ENCODE measurements at places on chromosomes 5 and 9. TPM values are rescaled to one million over a fixed set of nuclear protein-coding genes. Genes with fewer than 3 reads are reported as not detected.

The MARCHF6 gene
- total RNA-seq, result 66.5 TPM

The TMEM8B gene
- 3.0 TPM for total RNA-seq

The FCHO2 gene
- total RNA-seq, result 18.2 TPM

The CDX1 gene
- 0.12 TPM for total RNA-seq

The HRH2 gene
- 0.93 TPM for total RNA-seq

The PAM gene
- total RNA-seq, result 971 TPM

The RMRP gene
- 33,640 TPM for total RNA-seq

The EEIG1 gene
- 13.5 TPM for total RNA-seq

The LCN6 gene
- not detected for total RNA-seq

The HTR1A gene
- total RNA-seq, result not detected

The TSTD2 gene
- total RNA-seq, result 17.2 TPM

The LHX3 gene
- not detected for total RNA-seq

The IFNA2 gene
- not detected for total RNA-seq

The UBAC1 gene
- total RNA-seq, result 28.5 TPM

The CRHBP gene
- total RNA-seq, result 0.13 TPM

The PIP5KL1 gene
- 0.66 TPM for total RNA-seq

The TSSK1B gene
- 0.13 TPM for total RNA-seq

The FOXD4L3 gene
- not detected for total RNA-seq

The NTNG2 gene
- 1.6 TPM for total RNA-seq

The QSOX2 gene
- 9.9 TPM for total RNA-seq

The SPACA9 gene
- 3.7 TPM for total RNA-seq

The TNFSF8 gene
- not detected for total RNA-seq

The KCNIP1 gene
- not detected for total RNA-seq

The FYB1 gene
- 0.26 TPM for total RNA-seq

The TSC1 gene
- 40.2 TPM for total RNA-seq

The SLC24A2 gene
- total RNA-seq, result 0.06 TPM

The CDO1 gene
- total RNA-seq, result 7.4 TPM

The TAS2R1 gene
- not detected for total RNA-seq

The TCF7 gene
- total RNA-seq, result 2.8 TPM

The PFN3 gene
- not detected for total RNA-seq

The EIF4E1B gene
- total RNA-seq, result not detected

The CCL28 gene
- 1.6 TPM for total RNA-seq

The TRPM3 gene
- 10.9 TPM for total RNA-seq

The SLC6A3 gene
- not detected for total RNA-seq

The FOXD4L6 gene
- not detected for total RNA-seq

The ST8SIA4 gene
- 0.26 TPM for total RNA-seq

The EGFLAM gene
- 8.9 TPM for total RNA-seq

The TXNDC8 gene
- not detected for total RNA-seq

The TMEM215 gene
- total RNA-seq, result not detected

The TBC1D13 gene
- 10.2 TPM for total RNA-seq

The PLAC8L1 gene
- 0.40 TPM for total RNA-seq

The ABLIM3 gene
- 16.7 TPM for total RNA-seq

The PCDHA1 gene
- under 0.01 TPM for total RNA-seq

The STKLD1 gene
- total RNA-seq, result 0.79 TPM

All from aortic smooth muscle cell (primary cell).